ENCODE measurements at places on chromosomes 6 and 20.

DNA sequence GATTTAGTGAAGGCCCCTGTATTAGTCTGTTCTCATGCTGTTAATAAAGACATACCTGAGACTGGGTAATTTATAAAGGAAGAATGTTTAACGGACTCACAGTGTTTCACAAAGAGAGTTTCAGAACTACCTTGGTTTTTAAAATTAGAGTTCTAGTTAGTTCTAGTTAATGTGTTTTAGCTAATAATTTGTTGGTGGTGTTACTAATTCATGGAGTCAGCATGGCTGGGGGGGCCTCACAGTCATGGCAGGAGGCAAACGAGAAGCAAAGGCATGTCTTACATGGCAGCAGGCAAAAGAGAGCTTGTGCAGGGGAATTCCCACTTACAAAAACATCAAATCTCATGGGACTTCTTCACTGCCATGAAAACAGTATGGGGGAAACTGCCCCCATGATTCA is 12.0 kb upstream of the SLC17A3 start:
- DNase-seq, result no peak

GRCh38 chr6:156601152-156602065 is 175.8 kb upstream of the ARID1B start:
- no peak for DNase-seq

DNA sequence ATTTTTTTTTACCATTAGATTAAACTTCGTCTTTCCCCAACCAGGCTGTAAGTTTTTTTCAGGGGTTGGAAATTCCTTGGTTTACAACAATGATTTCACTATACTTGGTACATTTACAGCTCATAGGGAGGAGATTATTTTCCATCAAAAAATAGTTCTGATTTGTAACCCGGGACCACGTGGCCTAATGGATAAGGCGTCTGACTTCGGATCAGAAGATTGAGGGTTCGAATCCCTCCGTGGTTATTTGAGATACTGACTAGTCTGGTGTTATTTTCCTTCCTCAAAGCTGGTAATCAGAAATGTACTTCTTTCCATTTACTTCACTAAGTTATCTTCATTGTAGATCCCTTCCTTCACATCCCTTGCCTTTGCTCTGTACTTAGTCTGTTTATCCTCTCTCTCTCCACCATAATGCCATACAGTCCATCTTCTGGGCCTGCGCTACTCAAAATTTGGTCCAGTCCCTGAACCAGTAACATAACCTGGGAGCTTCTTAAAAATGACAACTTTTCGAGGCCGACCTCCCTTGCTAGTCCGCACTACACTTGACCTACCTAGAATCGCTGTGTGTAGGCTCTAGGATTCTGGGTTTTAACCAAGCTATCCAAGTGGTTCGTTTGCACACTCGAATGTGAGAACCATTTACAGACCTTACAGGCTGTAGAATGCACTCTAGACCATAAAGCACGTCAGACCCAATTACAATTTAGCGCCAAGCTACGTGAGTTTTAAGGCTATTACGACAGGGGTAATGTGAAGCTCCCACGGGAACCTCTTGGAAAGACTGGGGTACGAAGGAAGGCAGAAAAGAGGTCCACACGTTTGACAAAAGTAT is 42.1 kb upstream of the BTN3A2 start:
- no peak for DNase-seq

DNA sequence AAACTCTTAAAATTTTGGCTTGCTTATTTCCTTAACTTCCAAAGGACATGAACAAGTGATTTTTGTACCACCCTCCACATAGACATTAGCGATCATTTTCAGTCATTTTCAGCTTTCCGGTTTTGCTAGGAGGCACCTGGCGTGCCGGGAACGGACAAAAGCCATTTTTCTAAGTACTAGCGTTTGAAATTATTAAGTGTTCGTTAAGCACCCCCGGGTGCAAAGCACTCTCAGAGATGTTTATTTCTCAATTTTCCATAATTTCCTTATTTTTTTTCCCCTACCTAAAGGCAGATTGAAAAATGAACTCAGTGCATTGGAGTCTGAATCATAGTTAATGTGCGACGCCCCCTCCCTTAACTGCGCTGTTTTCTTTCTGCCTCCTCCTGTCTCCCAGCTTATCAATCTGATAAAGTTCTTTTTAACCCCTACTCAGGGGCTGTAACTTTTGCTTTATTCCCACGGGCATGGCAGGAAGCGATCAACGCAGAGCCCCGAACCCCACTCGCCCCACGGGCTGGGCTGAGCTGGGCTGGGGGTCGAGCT is 58.2 kb downstream of the ZNF831 start:
- DNase-seq, result no peak

DNA sequence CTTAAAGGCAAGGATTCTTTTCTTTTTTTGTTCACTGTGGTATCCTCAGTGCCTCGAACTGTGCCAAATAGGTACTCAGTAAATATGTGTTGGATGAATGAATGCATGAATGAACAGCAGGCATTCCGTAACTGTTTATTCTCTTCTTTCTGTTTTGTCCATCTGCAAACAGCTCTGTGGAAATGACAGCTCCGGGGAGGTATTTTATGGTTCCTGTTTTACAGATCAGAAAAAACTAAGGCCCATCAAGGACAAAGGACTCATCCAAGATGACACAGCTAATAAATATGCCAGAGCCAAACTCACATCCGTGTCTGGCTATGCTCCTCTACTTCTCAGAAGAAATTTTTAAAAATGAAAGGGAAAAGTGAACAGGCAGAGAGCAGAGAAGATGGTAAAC is 21.0 kb downstream of the JPH2 start:
- DNase-seq, result no peak

DNA sequence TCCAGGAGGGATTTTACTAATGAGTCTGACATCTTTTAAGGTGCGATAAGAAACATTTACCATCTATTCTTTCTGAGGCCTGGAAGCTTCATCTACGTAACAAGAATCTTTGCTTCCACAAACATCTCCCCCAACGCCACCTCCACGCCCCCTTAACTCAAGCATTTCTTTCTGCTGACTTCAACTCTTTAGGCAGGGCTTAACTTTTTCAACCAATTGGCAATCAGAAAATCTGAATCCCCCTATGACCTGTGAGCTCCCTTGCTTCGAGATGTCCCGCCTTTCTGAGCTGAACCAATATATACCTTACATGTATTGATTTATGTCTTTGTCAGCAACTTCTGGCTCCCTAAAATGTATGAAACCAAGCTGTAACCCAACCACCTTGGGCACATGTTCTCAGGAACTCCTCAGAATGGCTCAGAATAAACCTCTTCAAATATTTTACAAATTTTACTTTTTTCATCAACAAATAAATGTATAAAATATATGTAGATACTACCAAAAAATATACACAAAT is 11.5 kb downstream of the OR2H2 start:
- no peak for DNase-seq

- no peak for DNase-seq
Observed at GRCh38 chr20:41958391-41958790, 340.2 kb upstream of the CHD6 start.

DNA sequence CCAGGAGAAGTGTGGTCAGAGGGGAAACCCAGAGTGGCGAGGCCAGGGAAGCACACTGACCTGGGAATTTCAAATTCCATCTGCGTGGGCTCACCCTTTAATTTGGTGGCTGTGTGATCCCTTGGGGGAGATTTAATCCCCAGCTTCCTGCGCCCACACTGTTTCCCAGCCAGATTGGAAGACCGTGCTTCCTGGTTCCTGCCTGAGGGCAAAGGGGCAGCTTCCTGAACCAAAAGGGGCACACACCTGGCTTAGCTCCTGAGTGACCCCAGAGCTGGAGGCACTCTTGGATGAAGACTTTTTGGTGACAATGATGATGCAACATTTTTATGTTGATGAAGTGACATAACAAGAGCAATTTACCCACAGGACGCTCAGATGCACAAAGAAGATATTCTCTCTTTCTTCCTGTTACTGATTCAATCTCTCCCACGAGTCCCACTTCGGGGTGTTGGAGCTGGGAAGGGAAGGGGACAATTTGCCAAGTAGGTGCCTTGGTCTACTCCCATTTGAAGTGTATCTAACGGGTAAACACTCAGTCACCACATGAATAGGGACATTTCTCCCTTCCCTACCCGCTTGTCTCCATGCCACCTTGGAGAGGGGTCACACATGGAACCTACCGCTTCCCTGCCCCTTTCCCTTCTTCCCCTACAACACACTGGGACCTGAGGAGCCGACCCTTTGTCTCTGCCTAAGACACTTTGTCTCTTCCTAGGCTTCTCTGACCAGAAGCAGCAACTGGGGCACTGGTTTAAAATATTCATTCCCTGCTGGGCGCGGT is 28.6 kb upstream of the CDKN1A start:
- DNase-seq, result no peak

DNA sequence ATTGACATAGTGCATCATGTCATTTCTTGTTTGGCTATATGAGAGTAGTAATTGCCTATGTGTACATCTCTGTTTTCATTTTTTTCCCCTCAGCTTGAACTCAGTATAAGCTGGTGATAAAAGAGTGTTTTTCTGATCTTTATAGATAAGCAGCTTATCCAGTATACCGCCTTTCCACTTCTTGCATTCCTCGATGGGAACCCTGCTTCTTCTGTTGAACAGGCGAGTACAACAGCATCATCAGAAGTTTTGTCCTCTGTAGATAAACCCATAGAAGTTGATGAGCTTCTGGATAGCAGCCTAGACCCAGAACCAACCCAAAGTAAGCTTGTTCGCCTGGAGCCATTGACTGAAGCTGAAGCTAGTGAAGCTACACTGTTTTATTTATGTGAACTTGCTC is 32.3 kb downstream of the HSF2 start:
- DNase-seq, result no peak

DNA sequence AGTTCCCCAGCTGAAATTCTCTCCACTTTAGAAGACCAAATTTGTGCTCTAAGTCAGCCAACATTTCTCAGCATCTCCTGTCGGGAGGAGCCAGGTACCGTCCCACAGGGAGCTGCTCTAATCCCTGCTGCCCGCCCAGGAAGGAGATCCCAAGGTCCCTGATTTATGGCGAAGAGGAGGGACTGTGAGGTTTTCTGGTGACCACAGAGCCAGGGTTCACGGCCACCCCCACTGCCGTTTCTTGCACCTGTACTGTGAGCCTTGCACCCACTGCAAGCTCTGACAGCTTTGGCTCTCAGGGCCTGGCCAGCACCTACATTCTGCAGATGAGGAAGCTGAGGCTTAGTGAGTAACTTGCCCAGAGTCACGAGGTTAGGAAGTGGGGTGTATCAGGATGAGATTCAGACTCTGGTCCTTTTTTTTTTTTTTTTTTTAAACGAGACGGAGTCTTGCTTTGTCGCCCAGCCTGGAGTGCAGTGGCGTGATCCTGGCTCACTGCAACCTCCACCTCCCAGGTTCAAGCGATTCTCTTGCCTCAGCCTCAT is 34.9 kb downstream of the FOXC1 start:
- DNase-seq, result no peak

DNA sequence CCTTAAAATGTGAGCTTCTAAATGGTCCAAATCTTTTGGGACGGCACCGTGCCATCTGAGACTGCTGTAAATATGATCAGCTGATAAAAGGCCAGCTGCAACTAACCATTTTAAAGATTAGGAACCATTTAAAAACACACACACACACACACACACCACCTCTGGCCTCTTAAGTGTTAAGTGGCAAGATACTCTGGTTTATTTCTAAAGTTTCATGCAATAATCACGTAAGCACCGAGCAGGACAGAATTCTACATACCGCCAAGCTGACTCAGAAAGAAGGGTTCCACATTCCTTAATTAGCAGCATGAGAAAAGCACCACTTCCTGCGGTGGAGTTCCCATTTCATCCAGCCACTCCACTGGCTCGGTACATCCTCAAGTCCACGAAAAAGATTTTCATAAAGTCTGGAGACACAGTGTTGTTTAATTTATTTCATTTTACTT is 17.8 kb upstream of the ZNF217 start:
- no peak for DNase-seq

GRCh38 chr6:117974914-117975627 is 68.0 kb downstream of the SLC35F1 start:
- no peak for DNase-seq

- DNase-seq, result no peak
Observed at GRCh38 chr20:51586005-51586440, 43.5 kb upstream of the NFATC2 start.

- no peak for DNase-seq
Observed at GRCh38 chr6:88378639-88379038, 212.5 kb upstream of the CNR1 start.

- DNase-seq, result no peak
Observed at GRCh38 chr6:11969092-11969491, 43.0 kb upstream of the HIVEP1 start.

DNA sequence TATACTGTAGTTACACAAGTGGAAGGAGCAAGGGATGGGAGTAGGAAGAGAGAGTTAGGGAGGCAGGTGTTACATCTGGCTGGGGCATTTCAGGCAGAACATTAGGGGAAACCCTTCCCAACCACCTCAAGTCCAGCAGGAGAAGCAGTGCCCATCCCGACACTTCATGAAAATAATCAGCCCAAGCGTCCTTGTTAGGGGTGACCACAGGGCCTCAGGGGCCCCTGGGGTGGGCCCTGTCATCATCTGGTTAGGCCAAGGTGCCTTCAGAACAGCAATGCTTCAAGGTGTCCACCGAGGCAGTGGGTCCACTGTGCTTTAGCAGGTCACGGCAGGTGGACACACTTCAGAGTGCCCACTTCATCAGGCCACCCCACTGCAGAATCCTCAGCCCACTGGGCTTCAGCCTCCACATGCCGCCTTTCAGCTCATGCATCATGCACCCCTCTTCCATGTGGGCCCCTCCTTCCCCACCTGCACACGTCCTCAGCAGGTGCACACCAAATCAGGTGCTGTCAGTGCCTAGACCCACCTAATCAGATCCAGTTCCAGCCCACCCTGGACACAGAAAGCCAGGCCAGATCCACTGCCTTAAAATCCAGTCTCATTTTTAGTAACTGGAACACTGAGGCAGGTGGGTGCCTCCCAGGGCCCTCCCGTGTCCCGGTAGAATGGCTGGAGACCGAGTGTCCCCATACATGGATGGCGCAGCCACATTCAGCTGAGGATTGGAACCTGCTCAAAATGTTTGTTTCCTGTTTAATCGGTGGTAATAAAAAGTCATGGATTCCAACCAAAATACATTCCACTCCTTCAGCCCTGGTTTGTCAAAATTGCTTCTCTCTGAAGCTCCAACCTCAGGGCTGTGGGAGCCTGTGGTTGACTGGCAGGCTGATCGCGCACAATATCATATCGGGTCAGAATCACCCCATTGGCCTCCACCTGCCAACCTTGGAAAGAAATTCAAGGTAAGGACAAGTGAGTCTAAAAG is 99.5 kb downstream of the ANKRD60 start:
- no peak for DNase-seq

- no peak for DNase-seq
Observed at GRCh38 chr6:747921-748320, 55.0 kb upstream of the EXOC2 start.

DNA sequence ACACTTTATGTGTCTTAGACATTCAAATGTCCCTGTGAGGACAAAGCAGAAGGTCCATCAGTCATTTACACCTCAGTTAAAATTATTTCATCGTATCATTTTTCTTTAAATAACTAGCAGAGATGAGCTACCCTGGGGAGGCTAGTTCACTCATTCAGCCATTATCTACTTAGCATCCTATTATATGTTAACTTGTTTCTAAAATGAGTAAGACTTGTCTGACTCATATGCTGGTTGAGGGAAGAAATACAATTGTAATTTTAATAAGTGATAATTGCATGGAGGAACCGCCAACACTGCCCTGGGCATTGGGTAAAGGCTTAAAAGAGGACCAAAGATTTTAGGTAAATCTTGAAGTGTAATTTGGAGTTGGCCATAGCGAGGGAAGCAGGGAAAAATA is 12.4 kb upstream of the PTPRK start:
- no peak for DNase-seq

Measured in activated T-helper 1 cell treated with anti-CD3 and anti-CD28 coated beads, Interleukin-2, amount 50 U/mL, for 16 hours (primary cell).